ENCODE measurements at places on chromosomes 16 and 17.
A peak's percentile ranks its signal among the peaks of the same experiment; 100 is the strongest.

- no peak for DNase-seq
These were observed 727 bp upstream of the MBTPS1 start for GRCh38 chr16:84117494-84117843.

- peak; percentile 17 for DNase-seq
These were observed 126.0 kb upstream of the SDK2 start for GRCh38 chr17:73770115-73770848.

- DNase-seq, result no peak
These were observed 338.9 kb upstream of the C16orf82 start for GRCh38 chr16:26727848-26728247.

GRCh38 chr17:42817866-42818265 lies 6.2 kb downstream of the BECN1 start:
- no peak for DNase-seq

GRCh38 chr16:8005096-8005860 lies 585.0 kb downstream of the TMEM114 start:
- DNase-seq, result no peak

All from GM04503 (cell line).